ENCODE measurements at places on chromosomes 11 and 22.
A peak's percentile ranks its signal among the peaks of the same experiment; 100 is the strongest.

GRCh38 chr11:26144291-26144690 is 187.6 kb upstream of the ANO3 start:
- no peak for DNase-seq
- H3K27ac ChIP-seq, result no peak overlapping the region
- no peaks in the 10 kb centered on the region for H3K27me3 ChIP-seq
- no peaks in the 10 kb centered on the region for H3K36me3 ChIP-seq
- peaks cover 5% of the 10 kb centered on the region for H3K4me1 ChIP-seq
- H3K4me3 ChIP-seq, result no peak overlapping the region

- H3K4me1 ChIP-seq, result no peaks in the 10 kb centered on the region
- H3K36me3 ChIP-seq, result peaks cover 46% of the 10 kb centered on the region
- H3K27ac ChIP-seq, result no peak overlapping the region
- DNase-seq, result no peak
- no peaks in the 10 kb centered on the region for H3K27me3 ChIP-seq
These were observed 32.7 kb downstream of the VSTM5 start for GRCh38 chr11:93817426-93818348.

DNA sequence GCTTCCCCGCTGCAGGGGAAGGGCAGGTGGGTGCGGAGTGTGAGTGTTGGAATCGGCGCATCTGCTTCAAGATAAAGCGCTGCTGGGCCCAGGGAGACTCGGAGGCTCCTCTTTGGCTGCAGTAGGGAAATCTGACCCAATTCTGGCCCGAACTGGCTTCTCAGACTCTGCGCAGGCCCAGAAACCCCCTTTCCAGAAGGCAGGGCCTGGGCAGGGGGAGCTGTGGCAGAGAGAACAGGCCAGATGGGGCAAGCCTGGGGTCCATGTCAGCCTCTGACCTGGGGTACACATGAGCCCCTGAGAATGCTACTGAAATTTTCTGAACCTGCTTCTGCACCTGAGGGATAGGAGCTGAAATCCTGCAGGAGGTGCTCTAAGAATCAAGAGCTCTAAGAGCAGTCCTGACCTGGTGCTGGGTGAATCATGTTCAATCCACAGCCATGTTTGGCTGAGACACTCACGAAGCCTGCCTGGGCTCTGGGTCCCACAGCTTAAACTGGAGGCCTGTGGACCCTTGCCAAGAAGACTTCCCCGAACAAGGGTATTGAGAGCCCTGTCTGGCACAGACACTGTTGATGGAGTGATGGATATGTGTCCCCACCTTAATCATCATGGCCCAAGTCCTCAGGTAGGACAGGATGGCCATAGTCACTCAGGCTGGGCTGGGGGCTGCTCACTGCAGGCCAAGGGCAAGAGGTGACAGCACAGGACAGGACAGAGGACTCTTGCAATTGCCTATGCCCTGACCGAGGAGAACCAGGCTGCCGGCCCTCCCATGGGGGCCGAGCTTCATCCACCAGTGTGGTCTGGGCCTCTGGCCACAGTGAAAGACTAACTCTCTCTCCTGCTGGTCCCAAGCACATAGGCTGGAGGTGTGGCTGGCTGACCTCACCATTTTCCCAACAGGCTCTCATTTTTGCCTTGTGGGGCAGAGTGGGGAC is 6.9 kb downstream of the RAB3IL1 start:
- DNase-seq, result no peak
- no peaks in the 10 kb centered on the region for H3K27me3 ChIP-seq
- no peaks in the 10 kb centered on the region for H3K36me3 ChIP-seq
- no peak overlapping the region for H3K4me3 ChIP-seq

DNA sequence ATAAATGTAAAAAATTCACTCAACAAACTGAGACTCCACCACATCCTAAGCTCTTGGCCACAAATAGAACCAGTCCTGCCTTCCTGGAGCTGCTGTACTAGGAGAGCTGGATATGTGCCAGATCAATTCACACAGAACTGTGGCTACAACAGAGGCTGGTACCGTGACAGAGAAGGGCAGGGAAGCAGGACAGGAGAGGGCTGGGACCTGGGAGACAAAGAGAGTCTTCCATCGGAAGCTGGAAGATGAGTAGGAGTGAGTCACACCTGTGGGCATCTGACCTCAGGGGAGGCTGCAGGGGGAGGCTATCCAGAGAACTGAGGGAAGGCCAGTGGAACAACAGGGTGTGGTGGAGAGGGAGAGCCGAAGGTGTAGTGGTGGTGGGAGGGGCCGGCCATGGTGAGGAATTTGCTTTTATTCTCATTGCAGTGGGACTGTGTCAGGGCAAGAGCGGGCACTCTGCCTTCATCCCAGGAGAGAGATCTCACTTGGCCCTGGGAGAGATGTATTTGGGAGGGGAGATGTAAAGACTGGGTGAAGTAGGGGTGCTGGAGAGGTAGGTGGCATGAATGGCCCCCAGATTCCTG is 1.9 kb upstream of the LTBP3 start:
- peak; percentile 72 for DNase-seq
- H3K36me3 ChIP-seq, result no peaks in the 10 kb centered on the region
- H3K4me3 ChIP-seq, result no peak overlapping the region
- peak overlapping the region; percentile 96 for H3K27ac ChIP-seq
- no peaks in the 10 kb centered on the region for H3K27me3 ChIP-seq

DNA sequence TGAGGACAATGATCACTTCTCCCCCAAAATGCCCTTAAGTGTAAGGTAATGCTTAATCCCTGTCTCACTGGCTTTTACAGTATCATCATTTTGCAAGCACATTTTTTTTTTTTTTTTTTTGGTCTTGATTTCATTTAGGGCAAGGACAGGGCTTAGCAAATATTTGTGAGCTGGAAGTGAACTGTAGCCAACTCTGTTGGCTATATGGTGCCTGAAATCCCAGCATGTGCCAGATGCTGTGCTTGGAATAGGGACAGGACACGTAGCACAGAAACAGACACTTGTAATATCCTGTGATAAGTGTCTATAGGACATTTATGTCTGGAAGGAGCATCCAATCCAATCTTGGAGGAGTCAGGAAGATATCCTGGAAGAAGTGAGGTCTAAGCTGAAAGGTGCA is 198.3 kb downstream of the NAV2 start:
- H3K4me3 ChIP-seq, result no peak overlapping the region
- H3K27me3 ChIP-seq, result no peaks in the 10 kb centered on the region
- DNase-seq, result no peak

- DNase-seq, result no peak
- H3K36me3 ChIP-seq, result peaks cover 19% of the 10 kb centered on the region
- H3K4me3 ChIP-seq, result peak overlapping the region; percentile 88
- H3K4me1 ChIP-seq, result peaks cover 23% of the 10 kb centered on the region
These were observed 159 bp downstream of the FZD4 start for GRCh38 chr11:86955111-86955360.

DNA sequence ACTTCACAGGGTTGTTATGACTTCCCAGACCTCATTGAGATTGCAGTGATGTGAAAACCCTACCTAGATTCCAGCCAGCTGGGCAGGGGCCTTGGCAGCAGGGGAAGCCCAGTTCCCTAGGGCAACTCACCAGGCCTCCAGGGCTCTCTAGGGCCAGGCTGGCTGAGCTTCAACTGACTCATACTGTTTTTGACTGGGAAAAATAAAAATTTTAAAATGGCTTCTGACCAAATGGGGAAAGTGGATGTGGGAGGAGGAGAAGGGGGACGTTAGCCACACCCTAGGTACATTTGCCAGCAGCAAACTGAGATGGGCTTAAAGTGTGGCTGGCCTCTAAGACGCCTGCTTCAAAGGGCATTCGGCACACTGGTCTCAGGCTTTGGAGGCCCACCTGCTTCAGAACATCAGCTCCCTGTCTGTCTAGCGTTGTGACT is 39.0 kb downstream of the BMAL1 start:
- H3K27ac ChIP-seq, result peak overlapping the region; percentile 51
- H3K27me3 ChIP-seq, result no peaks in the 10 kb centered on the region
- peak; percentile 89 for DNase-seq
- H3K4me3 ChIP-seq, result no peak overlapping the region
- H3K36me3 ChIP-seq, result peaks cover 3% of the 10 kb centered on the region
- H3K4me1 ChIP-seq, result peaks cover 21% of the 10 kb centered on the region

DNA sequence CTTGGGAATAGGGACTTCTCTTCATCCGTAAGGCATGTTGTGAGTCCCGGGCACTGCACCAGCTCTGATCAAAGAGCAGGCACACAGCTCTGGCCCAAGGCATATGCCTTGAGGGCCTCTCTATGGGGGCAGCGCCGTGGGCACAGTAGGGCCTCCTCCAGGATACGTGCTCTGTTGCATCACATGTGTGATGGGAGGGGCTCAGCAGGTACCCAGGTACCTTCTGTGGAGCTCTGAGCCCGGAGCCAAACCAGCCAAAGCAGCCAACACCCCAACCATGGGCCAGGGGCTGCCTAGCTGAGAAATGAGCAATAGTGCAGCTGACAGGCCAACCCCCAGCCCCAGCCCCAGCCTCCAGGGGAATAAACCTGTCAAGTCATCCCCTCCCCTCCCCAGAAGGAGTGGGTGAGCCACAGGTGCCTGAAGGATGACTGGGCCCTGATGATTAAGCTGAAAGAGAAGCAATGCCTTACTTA is 79.7 kb upstream of the SHISAL1 start:
- peak; percentile 8 for DNase-seq
- no peaks in the 10 kb centered on the region for H3K4me1 ChIP-seq
- H3K27me3 ChIP-seq, result no peaks in the 10 kb centered on the region
- no peak overlapping the region for H3K4me3 ChIP-seq
- H3K27ac ChIP-seq, result no peak overlapping the region

GRCh38 chr22:23856721-23857605 is 712 bp upstream of the SLC2A11 start:
- peak overlapping the region; percentile 91 for H3K27ac ChIP-seq
- H3K27me3 ChIP-seq, result no peaks in the 10 kb centered on the region

GRCh38 chr11:105100981-105101630 is 38.5 kb downstream of the CARD18 start:
- no peaks in the 10 kb centered on the region for H3K27me3 ChIP-seq
- no peak for DNase-seq
- H3K36me3 ChIP-seq, result no peaks in the 10 kb centered on the region
- no peaks in the 10 kb centered on the region for H3K4me1 ChIP-seq
- H3K27ac ChIP-seq, result no peak overlapping the region

- H3K27me3 ChIP-seq, result no peaks in the 10 kb centered on the region
- H3K27ac ChIP-seq, result peak overlapping the region; percentile 33
- peaks cover 12% of the 10 kb centered on the region for H3K4me1 ChIP-seq
- no peak overlapping the region for H3K4me3 ChIP-seq
- no peaks in the 10 kb centered on the region for H3K36me3 ChIP-seq
These were observed 350.2 kb downstream of the TTC28 start for GRCh38 chr22:28329186-28330073.

GRCh38 chr11:59224351-59224928 is 11.7 kb upstream of the MPEG1 start:
- no peak overlapping the region for H3K27ac ChIP-seq
- H3K4me1 ChIP-seq, result peaks cover 6% of the 10 kb centered on the region
- no peaks in the 10 kb centered on the region for H3K27me3 ChIP-seq
- no peak overlapping the region for H3K4me3 ChIP-seq
- DNase-seq, result no peak
- H3K36me3 ChIP-seq, result no peaks in the 10 kb centered on the region

DNA sequence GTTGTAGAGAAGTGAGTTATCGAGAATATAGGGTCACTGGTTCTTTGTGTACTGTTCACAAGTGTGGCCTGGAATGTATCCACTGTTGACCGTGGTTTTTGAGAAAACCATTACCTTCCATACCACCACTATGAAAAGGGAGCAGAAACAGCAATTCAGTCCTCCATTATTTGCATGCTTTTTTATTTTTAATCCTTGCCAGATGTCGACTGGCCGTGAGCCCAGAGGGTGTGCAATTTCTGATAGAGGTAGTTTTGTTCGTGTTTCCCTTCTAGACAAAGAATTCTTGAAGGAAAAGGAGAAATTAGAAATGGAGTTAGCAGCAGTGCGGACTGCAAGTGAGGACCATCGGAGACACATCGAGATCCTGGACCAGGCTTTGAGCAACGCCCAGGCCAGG is 81.7 kb downstream of the AMOTL1 start:
- peaks cover 35% of the 10 kb centered on the region for H3K36me3 ChIP-seq
- no peaks in the 10 kb centered on the region for H3K27me3 ChIP-seq
- H3K27ac ChIP-seq, result no peak overlapping the region
- peaks cover 8% of the 10 kb centered on the region for H3K4me1 ChIP-seq
- no peak for DNase-seq

GRCh38 chr11:78170874-78171549 is 17.4 kb downstream of the KCTD21 start:
- no peaks in the 10 kb centered on the region for H3K27me3 ChIP-seq
- peaks cover 35% of the 10 kb centered on the region for H3K4me1 ChIP-seq
- H3K27ac ChIP-seq, result peak overlapping the region; percentile 82
- no peak overlapping the region for H3K4me3 ChIP-seq

DNA sequence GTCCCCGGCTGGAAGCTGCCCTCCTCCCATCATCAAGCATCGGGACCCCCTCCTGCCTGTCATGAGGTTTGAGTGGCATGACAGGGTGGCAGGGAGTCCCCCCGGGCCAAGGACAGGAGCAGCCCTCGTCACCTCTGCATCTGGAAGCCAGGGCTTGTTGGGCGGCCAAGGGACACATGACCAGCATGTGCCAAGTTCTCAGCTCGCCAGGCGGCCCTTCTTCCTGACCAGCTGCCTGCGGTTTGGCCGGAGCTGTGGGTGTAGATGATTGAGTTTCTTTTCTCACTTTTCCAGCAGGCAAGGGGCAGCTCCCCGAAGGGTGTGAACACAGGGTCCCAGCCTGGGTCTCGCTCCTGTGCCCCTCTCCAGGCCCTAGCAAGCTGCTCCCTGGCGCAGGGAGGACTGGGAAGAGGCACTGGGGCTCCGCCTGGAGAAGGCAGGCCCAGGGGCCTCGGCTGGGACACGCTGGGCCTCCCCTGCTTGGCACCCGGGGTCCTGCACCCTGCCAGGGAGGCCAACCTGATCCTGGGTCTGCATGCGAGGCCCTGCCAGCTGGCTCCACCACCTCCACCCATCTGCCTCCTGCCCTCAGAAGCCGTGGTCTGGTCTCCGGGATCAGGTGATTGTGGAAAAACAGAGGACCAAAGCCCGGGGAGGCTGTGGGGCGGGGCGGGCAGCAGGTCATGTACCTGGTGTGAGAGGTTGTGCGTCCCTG is 13.4 kb downstream of the ARHGAP8 start:
- no peaks in the 10 kb centered on the region for H3K36me3 ChIP-seq
- DNase-seq, result no peak
- no peak overlapping the region for H3K27ac ChIP-seq
- H3K27me3 ChIP-seq, result peaks cover 4% of the 10 kb centered on the region
- H3K4me3 ChIP-seq, result no peak overlapping the region

DNA sequence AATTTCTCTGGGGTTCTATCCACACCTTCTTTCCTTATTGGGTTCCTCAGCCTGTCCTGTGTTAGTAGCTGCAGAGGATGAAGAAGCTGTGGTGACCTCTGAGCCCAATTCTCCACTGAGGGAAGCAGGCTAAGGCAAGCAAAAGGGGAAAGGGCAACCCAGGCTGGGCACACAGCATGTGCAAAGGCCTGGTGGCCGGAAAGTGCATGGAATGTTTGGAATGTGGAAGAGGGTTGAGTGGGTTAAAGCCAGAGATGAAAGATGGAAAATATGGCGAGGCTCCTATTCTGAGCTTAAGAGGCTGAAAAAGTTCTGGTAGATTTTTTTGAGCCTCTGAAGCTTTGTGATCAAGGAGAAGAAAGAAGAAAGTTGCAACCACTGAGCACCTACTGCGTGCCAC is 247.1 kb downstream of the MIAT start:
- DNase-seq, result no peak
- no peak overlapping the region for H3K4me3 ChIP-seq
- H3K27me3 ChIP-seq, result no peaks in the 10 kb centered on the region
- H3K4me1 ChIP-seq, result peaks cover 8% of the 10 kb centered on the region
- no peaks in the 10 kb centered on the region for H3K36me3 ChIP-seq

GRCh38 chr11:68118706-68119448 is 2.3 kb downstream of the CHKA start:
- DNase-seq, result no peak
- H3K27me3 ChIP-seq, result no peaks in the 10 kb centered on the region
- H3K4me3 ChIP-seq, result no peak overlapping the region
- peaks cover 34% of the 10 kb centered on the region for H3K4me1 ChIP-seq

Measured in tibial artery (tissue), 4 donors.